Activated T-cell treated with anti-CD3 and anti-CD28 coated beads, Interleukin-2, amount 50 U/mL, for 1 hour (primary cell): ENCODE measurements at places on chromosomes 1 and 21.

DNA sequence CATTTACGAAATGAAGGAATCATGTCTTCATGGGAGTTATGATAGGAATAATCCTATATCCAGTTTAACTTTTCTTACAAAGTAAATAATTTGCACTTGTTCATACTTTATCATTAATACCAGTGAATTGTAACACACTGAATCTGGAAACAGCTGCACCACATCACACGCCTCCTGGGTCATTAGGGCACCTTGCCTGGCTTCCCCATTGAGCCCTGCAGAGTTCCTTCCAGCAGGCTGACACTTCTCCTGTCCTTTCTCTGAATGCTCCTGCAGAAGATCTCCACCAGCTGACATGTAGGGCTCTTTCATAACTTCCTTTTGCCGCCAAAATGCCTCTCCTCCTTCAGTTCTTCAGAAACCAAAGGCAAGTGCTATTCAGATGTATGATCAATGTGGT, 201.1 kb downstream of the DAB1 start:
- no peak for DNase-seq

GRCh38 chr1:171081763-171082201, 8.9 kb upstream of the FMO3 start:
- no peak for DNase-seq

- no peak for DNase-seq
These were observed 161.3 kb downstream of the NEK7 start for GRCh38 chr1:198318085-198318484.

DNA sequence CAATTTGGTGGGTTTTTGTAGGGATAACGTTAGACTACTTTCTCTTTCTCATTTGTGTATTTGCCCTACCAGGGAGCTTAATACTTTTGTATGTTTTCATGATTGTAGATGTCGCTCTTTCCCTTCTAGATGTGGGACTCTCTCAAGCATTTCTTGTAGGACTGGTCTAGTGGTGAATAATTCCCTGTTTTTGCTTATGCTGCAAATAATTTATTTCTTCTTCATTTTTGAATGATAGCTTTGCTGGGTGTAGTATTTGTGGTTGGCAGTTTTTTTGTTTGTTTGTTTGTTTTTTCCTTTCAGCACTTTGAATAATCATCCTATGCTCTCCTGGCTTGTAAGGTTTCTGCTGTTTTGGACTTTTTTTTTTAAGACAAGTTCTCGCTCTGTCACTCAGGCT, 22.5 kb upstream of the TTC22 start:
- no peak for DNase-seq

DNA sequence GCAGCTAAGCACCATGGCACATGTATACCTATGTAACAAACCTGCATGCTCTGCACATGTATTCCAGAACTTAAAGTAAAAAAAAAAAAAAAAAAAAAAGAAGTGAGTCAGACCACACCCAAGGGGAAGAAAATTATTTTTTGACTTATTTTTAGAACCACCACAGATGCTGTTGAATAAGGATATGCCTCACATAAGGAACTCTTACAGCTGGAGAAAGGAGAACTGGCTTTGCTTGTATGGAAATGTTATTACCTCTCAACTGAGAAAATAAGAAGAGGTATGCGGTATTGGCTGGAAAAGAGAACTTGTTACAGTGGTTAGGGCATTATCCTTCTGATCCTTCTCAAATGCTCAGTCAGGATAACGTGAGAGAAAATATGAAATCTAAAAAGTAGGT, 27.5 kb upstream of the FCER1A start:
- no peak for DNase-seq
